Chondrocyte (in vitro differentiated cells): ENCODE measurements at places on chromosomes 11 and 22. TPM values are rescaled to one million over a fixed set of nuclear protein-coding genes. Genes with fewer than 3 reads are reported as not detected.

The PLEKHA7 gene
- 0.92 to 6.1 TPM (median 1.8 TPM) in 3 replicates for total RNA-seq

The SH3BP1 gene
- 1.6 to 2.7 TPM (median 2.4 TPM) in 3 replicates for total RNA-seq

The WNT11 gene
- total RNA-seq, result 20.7 to 69.4 TPM (median 24.5 TPM) in 3 replicates

The KCTD14 gene
- 0.36 to 0.48 TPM (median 0.47 TPM) in 3 replicates for total RNA-seq

The FAM111B gene
- total RNA-seq, result 1.3 to 7.6 TPM (median 1.6 TPM) in 3 replicates

The OR4S2 gene
- not detected in 3 replicates for total RNA-seq

The TSG101 gene
- total RNA-seq, result 54.7 to 59.8 TPM (median 55.4 TPM) in 3 replicates

The SCN3B gene
- total RNA-seq, result 0.15 to 0.62 TPM (median 0.45 TPM) in 3 replicates

The OAF gene
- 5.7 to 12.8 TPM (median 6.6 TPM) in 3 replicates for total RNA-seq

The ADAMTS8 gene
- 0.77 to 1.0 TPM (median 1.0 TPM) in 3 replicates for total RNA-seq

The FANCF gene
- 7.0 to 7.4 TPM (median 7.2 TPM) in 3 replicates for total RNA-seq

The CARNS1 gene
- 0.36 to 1.8 TPM (median 1.8 TPM) in 3 replicates for total RNA-seq

The MS4A14 gene
- total RNA-seq, result not detected in 3 replicates

The NCAM1 gene
- total RNA-seq, result 3.4 to 6.0 TPM (median 3.9 TPM) in 3 replicates

The HSCB gene
- 9.8 to 11.6 TPM (median 11.0 TPM) in 3 replicates for total RNA-seq

The ACTN3 gene
- total RNA-seq, result 0.07 TPM in 1 of 3 replicates, not detected in the others

The CCDC89 gene
- 0.26 to 0.30 TPM (median 0.29 TPM) in 3 replicates for total RNA-seq

The SELENOO gene
- total RNA-seq, result 14.8 to 22.8 TPM (median 17.1 TPM) in 3 replicates

The ISX gene
- total RNA-seq, result not detected in 3 replicates

The PKDREJ gene
- 0.05 to 0.08 TPM (median 0.07 TPM) in 3 replicates for total RNA-seq

The FAM227A gene
- total RNA-seq, result 1.5 to 5.4 TPM (median 1.8 TPM) in 3 replicates

The MADD gene
- total RNA-seq, result 28.3 to 32.1 TPM (median 29.6 TPM) in 3 replicates

The MB gene
- not detected in 3 replicates for total RNA-seq

The FGF3 gene
- not detected in 3 replicates for total RNA-seq

The TCN1 gene
- total RNA-seq, result not detected in 3 replicates

The CLCF1 gene
- 2.0 to 5.6 TPM (median 4.9 TPM) in 3 replicates for total RNA-seq

The CRYAB gene
- 770 to 1,975 TPM (median 1,937 TPM) in 3 replicates for total RNA-seq

The KLHDC7B gene
- 0.34 to 7.2 TPM (median 6.3 TPM) in 3 replicates for total RNA-seq

The ARFGAP3 gene
- 79.6 to 88.1 TPM (median 80.8 TPM) in 3 replicates for total RNA-seq

The JAM3 gene
- total RNA-seq, result 94.2 to 185 TPM (median 105 TPM) in 3 replicates

The MAPK1 gene
- 139 to 157 TPM (median 156 TPM) in 3 replicates for total RNA-seq

The P4HA3 gene
- total RNA-seq, result 10.9 to 16.6 TPM (median 12.5 TPM) in 3 replicates

The LMNTD2 gene
- total RNA-seq, result 3.8 to 6.1 TPM (median 5.5 TPM) in 3 replicates

The DBX1 gene
- not detected in 3 replicates for total RNA-seq

The HEPN1 gene
- total RNA-seq, result not detected in 3 replicates

The APOA5 gene
- not detected in 3 replicates for total RNA-seq

The POLD3 gene
- 8.2 to 14.9 TPM (median 9.4 TPM) in 3 replicates for total RNA-seq

The PPARA gene
- total RNA-seq, result 16.0 to 19.2 TPM (median 17.8 TPM) in 3 replicates

The TBX10 gene
- not detected in 3 replicates for total RNA-seq

The RFPL2 gene
- 0.22 TPM in 1 of 3 replicates, not detected in the others for total RNA-seq

The OLFML1 gene
- 11.1 to 69.3 TPM (median 12.3 TPM) in 3 replicates for total RNA-seq

The MYBPC3 gene
- total RNA-seq, result not detected in 3 replicates

The OR51B5 gene
- 0.20 TPM in 1 of 3 replicates, not detected in the others for total RNA-seq

The LRP4 gene
- 7.0 to 14.8 TPM (median 7.1 TPM) in 3 replicates for total RNA-seq

The TUBA8 gene
- total RNA-seq, result 1.2 to 1.4 TPM (median 1.2 TPM) in 3 replicates
